ENCODE measurements at places on chromosomes 16 and 17.

GRCh38 chr17:57135026-57135788, 50.2 kb downstream of the AKAP1 start:
- DNase-seq: no peak

DNA sequence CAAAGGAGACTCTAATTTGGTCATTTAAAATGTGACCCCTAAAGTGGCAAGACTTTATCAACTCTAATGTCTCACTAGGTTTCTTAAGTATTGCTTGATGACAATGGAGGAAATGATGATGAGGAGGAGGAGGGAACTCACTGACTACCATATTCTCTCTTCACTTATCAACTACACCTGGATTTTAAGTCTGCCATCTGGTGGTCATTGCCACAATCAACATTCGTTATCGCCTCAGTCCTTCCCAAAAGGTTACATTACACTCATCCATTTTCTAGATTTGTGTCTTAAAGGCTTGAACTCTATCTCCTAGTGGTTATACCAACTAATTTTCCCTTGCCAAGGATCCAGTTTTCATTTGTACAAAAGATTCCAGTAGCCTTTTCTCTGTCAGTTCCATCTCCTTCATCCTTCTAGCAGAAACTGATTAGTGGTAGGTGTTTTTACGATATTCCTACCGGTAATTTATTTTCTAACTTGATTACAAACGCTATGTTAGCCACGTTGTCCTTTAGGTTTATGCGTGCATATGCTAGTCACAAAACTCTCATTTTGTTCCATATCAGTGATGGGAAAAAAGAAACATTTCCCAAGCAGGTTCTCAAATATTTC, 114.6 kb upstream of the NOG start:
- DNase-seq: peak; percentile 21

DNA sequence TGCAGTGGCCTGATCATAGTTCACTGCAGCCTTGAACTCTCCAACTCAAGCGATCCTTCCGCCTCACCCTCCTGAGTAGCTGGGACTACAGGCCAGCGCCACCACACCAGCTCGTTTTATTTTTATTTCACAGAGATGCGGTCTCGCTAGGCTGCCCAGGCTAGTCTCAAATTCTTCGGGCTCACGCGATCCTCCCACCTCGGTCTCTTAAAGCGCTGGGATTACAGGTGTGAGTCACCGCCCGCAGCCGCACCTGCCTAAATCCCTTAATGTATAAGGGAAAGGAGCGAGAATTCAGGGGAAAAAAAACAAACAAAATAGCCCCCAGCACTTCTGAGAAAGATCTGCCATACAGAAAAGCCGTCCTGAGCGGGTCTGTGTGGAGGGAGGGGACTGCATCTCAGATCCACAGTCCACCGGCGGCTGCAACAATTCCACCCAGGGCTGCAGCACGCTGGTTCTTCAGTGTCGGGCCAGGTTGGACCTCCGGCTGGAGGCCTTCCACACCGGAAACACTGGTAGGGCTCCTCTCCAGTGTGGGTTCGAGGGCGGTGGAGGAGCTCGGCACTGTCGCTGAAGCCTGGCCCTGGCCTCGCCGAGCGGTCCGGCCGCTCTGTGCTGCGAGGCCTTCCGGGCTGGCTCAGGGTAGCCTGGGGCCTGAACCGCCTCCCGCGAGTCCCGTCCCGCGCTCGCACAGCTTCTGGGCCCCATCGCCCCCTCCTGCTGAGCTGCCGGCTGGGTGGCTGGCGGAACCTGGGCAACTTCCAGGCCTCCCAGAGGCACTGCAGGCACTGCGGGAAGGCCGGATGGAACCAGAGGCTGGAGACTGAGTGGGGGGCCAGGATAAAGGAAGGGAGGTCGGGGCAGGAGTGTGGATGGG, 7.0 kb downstream of the ZNF843 start:
- no peak for DNase-seq

DNA sequence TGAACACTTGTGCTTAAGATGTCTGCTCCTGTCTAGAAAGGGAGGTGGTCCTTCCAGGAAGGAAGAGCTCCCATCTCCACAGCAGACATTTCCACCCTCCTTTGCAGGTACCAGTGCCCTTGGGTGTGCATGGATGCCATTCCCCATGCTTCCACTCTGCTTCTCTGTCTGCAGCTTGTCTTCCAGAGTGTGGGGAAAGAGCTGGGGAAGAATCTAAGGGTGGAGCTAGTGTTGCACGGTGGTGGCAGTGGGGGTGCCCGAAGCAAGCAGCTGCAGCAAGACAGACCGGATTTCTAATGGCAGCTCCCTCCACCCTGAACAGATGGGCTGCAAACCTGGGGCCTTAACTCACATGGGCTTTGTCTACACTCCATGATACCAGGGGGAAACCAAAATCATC, 22.6 kb upstream of the HOXB13 start:
- DNase-seq: no peak

DNA sequence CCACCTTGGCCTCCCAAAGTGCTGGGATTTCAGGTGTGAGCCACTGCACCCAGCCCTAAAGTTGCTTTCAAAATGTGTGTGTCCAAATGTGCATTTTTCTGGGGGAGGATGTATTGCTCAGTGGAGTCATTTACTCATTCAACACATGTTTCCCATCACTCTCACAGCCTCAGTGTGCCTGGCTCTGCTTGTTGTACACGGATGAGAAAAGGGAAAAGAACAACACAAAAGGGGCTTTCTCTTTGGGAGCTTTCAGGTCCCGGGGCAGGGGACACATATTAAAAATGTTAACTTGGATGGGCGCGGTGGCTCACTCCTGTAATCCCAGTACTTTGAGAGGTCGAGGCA, 1.7 kb upstream of the PPL start:
- no peak for DNase-seq

DNA sequence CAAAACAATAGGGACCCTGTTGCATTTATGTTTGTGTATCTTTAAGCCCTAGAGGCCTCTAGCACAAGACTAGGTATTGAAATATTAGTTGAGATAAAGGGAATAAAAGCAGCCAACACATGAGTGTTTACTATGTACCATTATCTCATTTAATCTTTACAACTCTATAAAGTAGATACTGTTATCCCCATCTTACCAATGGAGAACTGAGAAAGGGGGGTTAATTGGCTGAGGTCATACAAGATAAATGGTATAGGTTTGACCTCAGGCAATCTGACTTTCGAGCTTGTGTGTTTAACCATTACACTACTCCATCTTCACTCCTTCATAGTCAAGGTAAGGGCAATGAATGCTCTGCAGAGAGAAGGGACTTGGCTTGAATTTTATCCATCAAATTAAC, 26.3 kb upstream of the STAC2 start:
- DNase-seq: no peak
